ENCODE measurements at places on chromosomes 4 and X.
A peak's percentile ranks its signal among the peaks of the same experiment; 100 is the strongest.

- DNase-seq = no peak
These were observed 13.0 kb downstream of the PPP1R3F start for GRCh38 chrX:49282647-49283011.

- DNase-seq = no peak
These were observed 41.5 kb upstream of the FHDC1 start for GRCh38 chr4:152894673-152895072.

GRCh38 chrX:48025561-48025960 lies 18.8 kb downstream of the SPACA5 start:
- no peak for DNase-seq

DNA sequence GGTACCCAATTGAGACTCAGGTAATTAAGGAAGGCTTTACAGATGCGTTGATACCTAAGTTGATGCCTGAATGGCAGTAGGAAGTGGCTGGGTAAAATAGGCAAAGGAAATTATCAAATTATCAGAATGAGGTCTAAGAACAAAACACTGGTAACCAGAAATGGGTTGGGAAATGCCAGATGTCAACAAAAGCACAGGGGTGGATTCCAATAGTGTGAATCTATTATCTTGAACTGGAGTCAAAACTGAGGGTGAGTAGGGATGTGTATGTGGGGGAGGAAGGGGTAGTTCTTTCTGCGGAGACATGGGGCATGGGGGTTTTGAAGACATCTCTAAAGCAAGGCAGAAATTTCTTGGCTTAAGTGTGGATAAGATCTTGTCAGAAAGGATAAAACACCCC lies 16.0 kb upstream of the SEPTIN6 start:
- no peak for DNase-seq

GRCh38 chr4:61473306-61473705 lies 273.2 kb downstream of the ADGRL3 start:
- no peak for DNase-seq

DNA sequence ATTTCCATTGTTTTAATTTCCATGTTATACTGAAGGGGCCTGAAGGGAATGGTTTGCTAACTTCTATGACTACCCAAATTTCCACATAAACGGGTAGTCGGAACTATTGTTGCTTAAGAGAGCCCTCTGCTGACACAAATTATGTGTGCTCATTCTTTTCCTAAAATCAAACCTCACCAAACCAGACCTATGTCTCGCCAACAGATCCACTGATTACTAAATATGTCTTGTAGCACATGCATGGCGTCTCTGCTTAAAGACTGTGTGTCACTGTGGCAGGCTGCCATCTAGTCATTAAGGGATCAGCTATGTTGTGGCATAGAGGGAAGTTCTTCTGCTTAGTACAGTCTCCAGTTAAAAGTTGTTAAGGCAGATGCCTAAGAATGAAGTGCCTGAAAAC lies 25.1 kb downstream of the PIR start:
- no peak for DNase-seq

DNA sequence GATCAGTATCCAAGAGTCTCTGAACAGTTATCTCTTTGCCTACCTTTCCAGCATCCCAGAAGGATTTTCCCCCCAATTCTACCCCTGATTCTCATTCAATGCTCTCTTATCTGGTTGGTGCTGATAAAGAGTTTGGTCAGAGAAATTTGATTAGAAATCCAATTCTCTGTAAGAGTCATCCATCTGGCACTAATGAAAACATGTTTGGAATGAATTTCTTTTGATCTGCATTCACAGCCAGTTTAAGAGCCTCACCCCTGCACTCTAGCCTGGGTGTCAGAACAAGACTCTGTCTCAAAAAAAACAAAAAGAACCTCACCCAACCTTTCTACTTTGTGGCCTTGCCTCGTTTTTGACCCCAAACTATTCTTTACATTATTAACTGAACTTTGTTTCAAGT lies 122.1 kb downstream of the MANBA start:
- no peak for DNase-seq

DNA sequence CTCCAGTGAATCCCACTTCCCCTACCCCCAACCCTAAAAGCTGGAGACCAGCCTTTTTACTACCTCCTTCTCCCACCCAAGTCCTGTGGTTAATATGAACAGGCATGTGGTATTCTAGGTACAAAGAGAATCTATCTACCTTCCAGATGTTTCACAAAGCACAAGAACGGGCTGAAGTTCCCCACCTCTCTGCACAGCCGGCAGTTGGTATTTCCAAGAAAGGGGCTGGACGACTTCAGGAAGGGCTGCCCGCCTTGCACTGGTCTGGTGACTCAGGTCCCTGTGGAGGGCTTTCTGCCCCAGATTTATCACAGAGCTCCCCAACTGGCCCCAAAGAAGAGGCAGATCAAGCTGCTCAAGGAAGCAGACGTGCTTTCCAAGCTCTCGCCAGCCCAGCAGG lies 4.5 kb downstream of the FAM47E start:
- no peak for DNase-seq

DNA sequence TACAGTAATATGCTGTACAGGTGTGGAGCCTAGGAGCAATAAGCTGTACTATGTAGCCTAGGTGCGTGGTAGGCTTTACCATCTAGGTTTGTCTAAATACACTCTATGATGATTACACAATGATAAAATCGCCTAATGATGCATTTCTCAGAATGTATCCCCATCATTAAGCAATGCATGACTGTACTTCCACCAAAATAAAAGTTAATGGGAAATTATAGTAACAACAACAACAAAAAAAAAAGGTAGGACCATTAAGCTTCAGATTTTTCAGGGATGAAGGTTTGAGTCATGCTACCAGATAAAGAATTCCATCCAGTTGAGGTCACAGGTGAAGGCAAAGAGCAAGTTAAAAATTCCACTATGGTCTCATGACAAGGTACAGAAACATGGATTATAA lies 68.2 kb downstream of the MAGEA10 start:
- no peak for DNase-seq

- DNase-seq = no peak
These were observed 134.2 kb downstream of the SPOCK3 start for GRCh38 chr4:167100120-167100519.

DNA sequence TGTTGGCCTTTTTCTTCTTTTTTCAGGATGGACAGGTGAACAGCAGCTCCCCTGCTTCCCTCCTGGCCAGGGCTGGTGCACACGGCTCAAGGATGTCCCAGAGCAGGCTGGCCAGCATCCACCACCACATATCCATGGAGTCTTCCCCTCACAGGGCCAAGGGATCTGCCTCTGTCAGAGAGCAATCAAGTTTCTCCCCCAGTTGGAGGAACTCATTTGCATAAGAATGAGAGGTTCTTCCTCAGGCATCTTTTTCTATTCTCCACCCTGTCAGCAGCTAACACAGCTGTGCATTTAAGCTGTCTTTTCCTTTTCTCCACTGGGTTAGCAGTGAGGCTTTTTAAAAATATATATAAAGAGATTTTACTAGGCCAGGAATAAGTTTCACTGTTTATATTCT lies 143.8 kb downstream of the ANAPC10 start:
- DNase-seq = no peak

DNA sequence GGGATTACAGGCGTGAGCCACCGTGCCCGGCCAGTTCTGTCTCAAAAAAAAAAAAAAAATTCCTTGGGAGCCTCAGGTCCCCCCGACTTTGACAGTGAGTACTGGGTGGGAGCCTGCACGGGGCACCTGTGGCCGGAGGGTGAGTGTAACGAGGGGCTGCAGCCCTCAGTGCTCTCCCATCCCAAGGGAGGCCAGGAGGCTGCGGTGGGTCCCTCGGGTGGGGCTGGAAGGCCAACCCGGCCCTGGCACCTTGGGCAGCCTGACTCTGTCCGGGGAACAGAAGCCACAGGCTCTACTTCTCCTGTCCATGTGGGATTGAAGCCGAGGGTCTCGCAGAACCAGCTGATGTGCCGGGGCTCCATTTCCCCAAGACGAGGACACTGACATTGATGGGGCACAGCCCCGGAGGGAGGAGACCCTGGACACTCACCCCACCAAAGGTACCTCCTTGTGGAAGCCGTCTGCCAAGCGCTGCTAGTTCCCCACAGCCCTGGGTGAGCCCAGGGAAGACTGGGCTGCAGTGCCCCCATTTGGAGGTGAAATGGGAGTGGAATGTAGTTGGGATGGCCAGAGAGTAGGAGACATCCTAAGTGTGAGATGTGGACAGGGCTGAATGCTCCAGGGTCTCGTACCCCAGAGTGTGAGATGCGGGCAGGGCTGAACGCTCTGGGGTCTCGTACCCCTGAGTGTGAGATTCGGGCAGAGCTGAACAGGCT lies 2.3 kb upstream of the SLC26A1 start:
- DNase-seq = no peak

- DNase-seq = no peak
These were observed at the start of gene NLGN4X for GRCh38 chrX:6228720-6229119. Gene NLGN4X (minus strand): TSS chrX:6228867. CDS start chrX:6151466, 77,401 bp downstream.

- no peak for DNase-seq
These were observed 74.6 kb upstream of the GRXCR1 start for GRCh38 chr4:42817913-42818312.

GRCh38 chr4:124331781-124332180 lies 380.8 kb downstream of the ANKRD50 start:
- DNase-seq = no peak

- DNase-seq = no peak
These were observed 85.3 kb upstream of the STX18 start for GRCh38 chr4:4627111-4627510.

DNA sequence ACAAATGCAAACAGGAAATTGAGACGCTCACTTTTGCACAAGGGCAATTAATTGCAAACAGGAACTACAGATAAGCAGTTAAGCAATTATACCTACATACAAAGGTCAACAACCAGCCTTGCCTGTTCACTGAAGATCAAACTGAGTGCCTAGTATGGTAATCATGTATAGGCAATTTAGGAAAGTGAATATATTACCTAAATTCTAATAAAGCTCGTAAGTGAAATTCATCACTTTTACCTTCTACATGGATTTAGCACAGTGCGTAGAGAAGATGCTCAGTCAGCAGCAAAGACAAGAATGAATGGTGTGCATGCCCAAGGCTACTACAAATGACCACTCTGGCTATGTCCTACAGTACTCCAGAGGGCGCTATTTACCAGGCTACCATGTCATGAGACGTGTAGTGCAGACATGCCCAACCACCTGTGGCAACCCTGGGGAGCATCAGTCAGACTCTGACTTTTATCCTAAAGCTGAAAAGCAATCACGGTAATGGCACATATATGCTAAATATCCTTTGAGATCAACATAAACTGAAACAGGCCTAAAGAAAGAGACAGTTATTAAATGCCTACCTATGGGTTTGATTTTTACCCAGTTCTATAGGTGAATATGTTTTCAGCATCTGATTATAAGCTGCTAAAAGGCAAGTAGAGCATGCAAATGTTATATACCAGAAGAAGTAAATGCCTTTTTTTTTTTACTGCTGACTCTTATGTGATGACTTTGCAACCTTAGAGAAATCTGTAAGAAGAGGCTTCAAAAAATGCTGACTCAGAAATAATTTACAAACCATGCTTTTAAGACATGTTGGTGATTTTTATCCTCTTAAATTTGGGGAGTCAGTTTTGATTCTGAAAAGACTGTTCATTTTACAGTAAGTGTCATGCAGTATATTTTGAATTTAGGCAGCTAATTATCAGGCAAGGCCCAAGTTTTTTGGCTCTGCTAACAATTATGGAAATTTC lies 178.0 kb downstream of the PPP3CA start:
- DNase-seq = peak; percentile 49

DNA sequence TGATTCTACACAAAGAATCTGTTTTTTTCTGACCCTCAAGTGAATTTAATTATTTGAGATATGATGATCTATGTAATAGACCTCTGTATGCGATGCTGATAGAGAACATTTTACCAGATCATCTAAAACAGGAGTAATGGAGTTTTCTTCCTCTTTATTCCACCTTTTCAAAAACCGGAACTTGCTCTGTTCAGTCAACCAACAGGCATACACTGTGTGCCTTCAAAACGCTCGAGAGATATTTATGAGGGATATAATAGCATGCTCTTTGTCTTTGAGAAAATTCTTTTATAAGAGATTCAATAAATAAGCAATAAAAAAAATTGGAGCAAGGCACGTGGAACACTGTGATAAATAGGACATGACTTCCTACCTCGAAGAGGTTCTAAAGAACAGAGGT lies 2.0 kb downstream of the NYX start:
- no peak for DNase-seq

DNA sequence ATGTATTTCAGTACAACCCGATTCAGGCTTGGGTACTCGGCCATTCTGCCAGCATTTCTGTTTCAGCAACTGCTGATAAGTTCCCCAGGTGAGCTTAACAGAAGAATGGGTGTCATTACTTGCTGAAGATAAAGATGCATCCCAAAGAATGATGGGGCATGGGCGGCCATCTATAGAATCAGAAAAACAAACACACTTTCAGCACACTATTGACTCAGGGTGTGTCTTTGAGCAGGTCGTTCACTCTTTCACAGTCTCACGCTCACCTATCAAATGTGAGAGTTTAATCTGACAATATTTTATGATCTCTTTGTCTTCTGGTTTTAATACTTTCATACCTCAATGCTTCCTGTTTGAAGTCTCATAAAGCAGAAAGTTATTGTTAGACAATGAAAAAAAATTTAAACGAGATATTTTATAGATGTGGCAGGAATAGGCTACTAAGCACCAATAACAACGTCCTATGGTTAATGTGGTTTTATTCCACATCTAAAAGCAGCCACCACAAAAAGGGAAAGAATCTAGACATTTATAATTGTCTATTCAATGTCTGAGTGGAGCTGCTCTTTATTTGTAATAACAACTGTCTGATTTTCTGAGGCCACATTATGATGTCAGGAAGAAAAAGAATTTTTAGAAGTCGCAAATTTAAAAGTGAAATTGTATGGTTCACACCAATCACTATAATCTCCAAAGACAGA lies 17.0 kb downstream of the GASK1B start:
- DNase-seq = no peak

DNA sequence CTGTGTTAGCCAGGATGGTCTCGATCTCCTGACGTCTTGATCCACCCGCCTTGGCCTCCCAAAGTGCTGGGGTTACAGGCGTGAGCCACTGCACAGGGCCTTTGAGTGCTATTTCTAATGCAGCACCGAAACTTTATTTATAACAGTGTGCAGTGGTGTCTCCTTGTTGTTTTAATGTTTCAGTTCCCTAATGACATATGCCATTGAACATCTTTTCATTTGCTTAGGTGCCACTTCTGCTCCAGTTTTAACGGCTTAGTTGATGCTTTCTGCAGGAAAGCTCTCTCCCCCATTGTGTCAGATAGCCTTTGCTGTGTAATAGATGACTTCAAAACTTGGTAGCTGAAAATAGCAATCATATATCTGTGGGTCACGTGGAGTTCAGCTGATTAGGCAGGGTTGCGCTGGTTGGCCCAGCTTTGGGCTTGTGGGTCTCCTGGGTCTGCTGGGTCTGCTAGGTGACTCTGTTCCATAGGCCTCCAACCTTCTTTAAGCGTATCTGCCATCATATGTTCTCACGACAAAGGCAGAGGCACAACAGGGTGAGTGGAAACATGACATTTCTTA lies 76.4 kb upstream of the SHISA3 start:
- DNase-seq = peak; percentile 49

GRCh38 chr4:61638591-61638990 lies 438.5 kb downstream of the ADGRL3 start:
- no peak for DNase-seq

GRCh38 chr4:55411621-55412020 lies 15.9 kb downstream of the TMEM165 start:
- DNase-seq = no peak
